ENCODE measurements at places on chromosomes 6 and 20.

GRCh38 chr20:4545526-4545925 lies 176.2 kb upstream of the PRND start:
- DNase-seq = no peak

DNA sequence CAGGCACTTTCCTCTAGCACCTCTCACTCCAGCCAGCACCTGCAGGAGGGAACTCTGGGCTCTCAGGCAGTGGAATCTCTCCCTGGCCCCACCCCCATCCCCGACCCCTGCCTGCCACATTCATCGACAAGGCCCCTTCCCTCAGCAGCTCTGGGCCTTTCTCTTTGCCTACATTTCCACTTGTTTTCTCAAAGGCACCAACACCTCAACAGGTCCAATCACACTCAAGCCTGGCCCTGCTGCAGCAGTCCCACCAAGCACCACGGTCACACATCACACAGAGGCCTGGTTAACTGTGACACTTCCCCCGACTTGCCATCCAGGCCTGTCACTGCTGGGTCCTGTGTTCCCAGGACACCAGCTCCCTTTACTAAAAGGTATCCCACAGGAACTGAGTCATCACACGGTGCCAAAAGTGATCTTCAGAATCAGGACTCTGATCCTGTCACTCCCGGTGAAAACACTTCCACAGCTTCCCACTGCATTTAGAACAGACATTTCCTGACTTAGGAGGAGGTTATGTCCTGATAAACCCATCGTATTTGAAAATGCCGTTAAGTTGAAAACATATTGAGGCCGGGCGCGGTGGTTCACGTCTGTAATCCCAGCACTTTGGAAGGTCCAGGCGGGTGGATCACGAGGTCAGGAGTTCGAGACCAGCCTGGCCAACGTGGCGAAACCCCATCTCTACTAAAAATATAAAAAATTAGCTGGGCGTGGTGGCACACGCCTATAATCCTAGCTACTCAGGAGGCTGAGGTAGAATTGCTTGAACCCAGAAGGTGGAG lies 54.9 kb downstream of the MYH7B start:
- no peak for DNase-seq

DNA sequence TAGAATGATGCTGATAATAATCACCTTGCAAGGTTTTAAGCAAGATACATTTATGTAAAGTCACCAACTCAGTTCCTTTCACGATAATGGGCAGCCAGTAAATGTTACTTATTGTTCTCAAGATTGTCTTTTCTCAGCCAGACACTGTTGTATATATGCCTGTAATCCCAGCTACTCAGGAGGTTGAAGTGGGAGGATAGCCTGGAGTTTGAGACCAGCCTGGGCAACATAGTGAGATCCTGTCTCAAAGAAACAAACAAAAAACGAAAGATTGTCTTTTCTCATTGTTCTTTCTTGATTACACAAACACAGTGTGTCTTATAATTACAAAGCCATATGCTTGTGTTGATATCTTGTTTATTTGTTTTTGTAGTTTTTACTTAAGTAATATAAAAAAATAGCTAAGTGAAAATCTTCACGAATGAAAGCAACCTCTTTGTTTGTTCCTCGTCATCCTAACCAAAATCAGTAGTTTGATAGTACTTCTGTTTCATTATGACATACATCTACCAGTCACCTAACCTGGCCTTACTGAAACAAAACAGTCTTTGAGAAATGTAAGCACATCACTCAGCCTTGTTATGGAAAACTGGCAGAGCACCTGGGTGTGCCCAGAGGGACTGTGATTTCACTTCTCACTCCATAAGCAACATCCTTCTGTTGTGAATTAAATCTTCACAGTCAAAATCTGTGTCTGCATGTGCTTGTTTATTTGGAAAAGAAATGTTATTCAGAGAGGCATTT lies 436.2 kb upstream of the SOX4 start:
- DNase-seq = no peak

GRCh38 chr20:39378776-39379175 lies 416.6 kb downstream of the DHX35 start:
- no peak for DNase-seq

DNA sequence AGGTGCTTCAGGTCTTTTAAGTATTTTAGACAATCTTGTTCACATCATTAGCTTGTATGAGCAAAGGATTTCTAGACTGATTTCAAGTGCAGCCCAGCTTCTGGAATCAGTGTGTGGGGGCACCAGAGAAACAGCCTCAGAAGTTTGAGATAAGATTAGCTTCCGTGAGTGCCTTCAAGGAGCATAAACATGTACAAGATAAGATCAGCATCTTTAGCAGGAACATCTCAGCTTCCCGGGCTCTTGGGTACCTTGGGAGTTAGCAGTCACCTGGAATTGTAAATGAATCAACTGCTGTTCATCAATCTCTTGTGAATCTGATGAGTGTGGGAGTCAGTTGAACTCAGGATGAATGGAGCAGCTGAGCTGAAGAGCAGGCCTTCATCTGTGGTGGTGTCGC lies 12.0 kb upstream of the CITED2 start:
- DNase-seq = no peak

- no peak for DNase-seq
These were observed 107.6 kb downstream of the THBS2 start for GRCh38 chr6:169145991-169146501.

- DNase-seq = no peak
These were observed 56.4 kb upstream of the TPD52L1 start for GRCh38 chr6:125097186-125097585.

DNA sequence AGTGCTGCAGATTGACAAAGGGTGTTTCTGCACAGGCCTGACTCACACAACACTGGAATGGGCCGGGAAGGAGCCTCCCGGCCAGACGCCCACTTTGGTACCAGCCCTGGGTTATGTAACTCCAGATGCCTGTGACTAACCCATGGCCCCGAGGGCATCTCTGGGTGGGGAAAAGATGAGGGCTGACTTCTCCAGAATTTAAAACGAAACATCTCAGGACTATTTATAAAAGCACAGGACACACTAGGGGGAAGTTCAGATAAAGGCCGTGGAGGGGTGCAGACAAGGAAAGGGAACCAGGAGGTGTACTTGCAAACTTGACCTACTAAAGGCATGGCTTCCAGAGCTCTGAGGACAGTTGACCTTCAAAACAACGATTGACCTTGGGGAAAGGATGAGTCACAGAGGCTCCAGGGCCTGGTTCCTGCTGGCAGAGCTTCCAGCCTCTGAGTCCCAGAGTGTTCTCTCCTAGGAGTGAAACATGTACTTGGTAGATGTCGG lies 196.9 kb downstream of the NFATC2 start:
- DNase-seq = no peak

DNA sequence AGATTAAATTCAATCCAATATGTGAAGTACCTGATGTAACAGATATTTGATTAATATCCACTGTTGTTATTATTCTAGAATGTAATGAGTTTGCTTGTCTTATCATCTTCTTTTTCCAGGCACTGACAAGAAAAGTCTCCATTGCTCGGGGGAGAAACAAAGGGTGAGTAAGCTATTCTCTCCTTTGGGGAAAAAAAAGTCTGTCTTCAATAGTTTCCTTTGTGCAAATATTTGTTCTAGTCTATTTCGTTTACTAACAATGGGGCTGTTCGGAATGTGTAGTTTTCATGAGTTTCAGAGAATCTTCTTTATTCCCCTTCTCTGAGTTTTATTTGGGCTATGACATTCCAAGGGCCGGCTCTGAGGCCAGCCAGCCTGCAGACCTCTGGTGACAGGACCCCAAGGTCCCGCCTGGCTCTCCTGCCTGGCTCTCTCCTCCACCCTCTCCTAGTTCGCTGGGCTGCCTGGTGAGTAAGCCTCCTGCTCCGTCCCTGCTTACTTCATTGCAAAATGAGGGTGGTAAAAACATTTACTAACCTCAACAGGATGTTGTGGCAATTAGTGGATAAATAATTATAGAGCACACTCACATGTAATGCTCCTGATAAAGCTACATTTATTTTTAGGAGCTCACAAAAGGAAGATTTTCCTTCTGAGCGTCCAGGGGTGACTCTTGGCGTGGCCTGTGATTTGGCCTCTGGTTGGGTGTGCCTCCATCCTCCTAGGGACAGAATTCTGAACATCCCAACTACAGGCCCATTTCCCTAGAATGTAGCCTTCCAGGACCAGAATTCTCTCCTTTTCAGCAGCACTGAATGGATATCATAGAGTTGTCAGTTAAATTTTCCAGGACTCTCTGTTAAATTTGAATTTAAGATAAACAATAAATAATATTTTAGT lies 43.1 kb upstream of the SNX9 start:
- DNase-seq = no peak

DNA sequence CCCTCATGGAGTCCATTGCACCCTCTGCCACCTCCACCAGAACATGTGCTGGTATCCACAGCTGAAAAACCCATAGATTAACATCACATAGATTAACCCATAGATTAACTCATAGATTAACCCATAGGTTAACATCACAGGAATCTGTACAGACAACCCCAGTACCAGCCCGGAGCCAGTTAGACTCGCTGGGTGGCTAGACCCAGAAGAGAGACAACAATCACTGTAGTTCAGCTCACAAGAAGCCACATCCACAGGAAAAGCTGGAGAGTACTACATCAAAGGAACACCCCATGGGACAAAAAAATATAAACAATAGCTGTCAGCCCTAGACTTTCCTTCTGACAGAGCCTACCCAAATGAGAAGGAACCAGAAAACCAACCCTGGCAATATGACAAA lies 25.1 kb downstream of the SERPINB9 start:
- DNase-seq = no peak

- no peak for DNase-seq
These were observed 96.9 kb downstream of the MKKS start for GRCh38 chr20:10336959-10337729.

DNA sequence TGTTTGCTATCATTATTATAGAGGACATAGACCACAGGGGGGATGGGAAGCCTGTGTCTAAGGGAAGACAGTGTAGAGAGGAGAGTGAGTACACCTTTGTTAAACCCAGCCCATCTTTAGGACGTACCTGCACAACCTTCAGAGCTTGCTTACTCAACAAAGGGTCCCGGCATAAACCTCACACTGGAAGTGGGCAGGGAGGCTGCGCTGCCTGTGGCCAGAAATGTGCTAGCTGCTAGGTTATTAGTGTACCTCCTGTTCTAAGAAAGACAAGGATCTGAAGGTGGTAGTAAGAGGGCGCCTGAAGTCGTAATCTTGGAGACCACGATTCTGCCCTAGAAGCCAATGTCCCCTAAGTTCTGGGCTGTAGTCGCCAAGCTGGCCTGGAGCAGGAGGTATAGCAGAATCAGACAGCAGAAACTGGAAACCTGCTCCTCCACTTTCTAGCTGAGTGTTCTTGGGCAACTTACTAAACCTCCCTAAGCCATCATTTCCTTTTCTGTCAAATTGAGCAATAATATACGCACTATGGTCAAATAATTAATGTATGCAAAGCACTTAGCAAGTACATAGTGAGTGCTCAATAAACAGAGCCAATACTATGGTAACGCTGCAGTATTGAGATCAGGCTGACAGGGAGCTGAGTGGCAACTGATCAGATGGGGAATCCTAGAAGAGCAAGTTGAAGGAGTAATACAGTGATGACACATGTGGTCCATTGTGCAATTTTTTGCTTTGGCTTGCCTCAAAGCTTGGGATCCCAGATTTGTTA lies 16.8 kb upstream of the AKIRIN2 start:
- no peak for DNase-seq

- no peak for DNase-seq
These were observed 27.5 kb upstream of the EMILIN3 start for GRCh38 chr20:41394081-41394480.

DNA sequence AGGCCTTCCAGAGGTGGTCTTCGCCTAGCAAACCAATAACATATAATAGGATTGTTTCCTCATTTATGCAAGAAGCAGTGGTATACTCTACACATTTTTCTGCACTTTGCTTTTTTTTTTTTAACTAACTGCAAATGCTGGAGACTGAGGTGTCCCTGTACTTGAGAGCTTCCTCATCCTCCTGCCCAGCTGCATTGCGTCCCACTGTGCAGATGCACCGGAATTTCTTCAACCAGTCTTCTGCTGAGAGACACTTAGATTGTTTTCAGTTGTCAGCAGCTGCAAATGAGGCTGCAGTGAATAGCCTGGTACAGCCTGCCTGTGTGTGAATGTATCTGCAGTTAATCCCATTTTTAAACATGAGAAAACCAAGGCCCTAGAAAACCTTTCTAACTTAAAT lies 11.5 kb downstream of the FGD2 start:
- DNase-seq = no peak

DNA sequence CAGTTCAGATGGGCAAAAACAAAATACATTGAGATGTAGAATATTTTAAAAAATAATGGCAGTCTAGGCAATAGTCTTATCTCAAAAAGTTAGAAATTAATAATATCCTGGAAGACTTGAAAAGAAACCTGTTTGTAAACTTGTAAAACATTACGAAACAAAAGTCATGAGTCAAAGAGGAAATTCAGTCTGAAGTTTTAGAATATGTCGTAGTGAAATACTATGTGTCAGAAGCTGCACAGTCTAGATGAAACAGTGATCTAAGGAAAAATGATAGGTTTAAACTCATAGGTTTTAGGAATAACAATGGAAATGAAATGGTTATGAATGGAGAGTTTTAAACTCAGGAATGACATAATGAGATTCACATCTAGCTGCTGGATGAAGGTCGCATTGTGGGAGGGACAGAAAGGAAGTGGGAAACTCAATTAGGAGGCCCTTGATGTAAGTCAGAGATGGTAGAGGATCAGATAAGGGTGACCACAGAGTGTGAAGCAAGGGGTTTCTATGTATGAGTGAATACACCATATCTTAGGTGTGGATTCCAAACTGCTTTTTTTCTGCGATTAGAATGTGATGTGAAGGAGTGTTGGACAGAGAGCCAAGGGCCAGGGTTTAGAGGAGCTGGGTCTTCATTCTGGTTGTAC lies 2.8 kb downstream of the SNRPB2 start:
- DNase-seq = no peak

- DNase-seq = no peak
These were observed 80.6 kb upstream of the EYA4 start for GRCh38 chr6:133160536-133160935.

GRCh38 chr6:44024574-44025219 lies 102.6 kb downstream of the MRPL14 start:
- DNase-seq = no peak

DNA sequence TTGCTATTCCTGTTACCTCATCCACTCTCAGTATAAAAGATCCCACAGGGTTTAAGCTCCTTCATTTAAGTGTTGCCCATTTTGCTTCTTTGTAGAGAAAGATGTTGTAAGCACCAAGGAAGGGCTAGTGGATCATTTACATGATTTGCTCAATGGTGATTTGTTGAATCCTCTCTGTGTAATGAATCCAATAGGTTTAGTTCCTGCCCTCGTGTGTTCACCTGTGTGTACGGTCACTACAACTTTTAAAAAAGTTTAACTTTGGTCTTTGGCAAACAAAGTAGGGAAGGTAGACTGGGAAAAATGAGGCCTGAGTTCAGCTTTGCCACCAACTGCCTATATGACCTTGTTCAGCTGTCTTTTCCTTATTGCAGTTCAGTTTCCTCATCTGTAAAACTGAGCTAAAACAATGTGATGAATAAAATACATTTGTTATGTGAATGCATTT lies 51.5 kb downstream of the DHX35 start:
- DNase-seq = no peak

DNA sequence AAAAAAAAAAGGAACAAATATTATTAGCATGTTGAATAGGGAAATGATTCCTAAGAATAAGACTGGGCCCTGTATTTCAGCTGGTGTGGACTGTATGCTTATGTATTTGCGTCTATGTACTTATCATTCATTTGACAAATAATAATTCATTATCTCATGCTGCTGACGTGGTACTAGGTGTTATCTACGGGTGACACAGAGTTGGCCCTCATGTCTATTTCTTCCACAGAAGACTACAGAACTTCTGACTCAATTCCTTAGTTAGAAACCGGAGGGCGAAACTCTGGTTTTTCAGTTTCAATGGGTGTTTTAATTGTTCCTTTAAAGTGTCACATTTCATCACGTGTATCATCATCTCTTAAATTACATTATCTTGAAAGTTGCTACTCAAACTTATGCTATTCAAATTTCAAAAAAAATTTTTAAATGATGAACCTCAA lies 305.9 kb downstream of the CLIC5 start:
- DNase-seq = no peak
